ENCODE measurements at places on chromosomes 5 and 9.

DNA sequence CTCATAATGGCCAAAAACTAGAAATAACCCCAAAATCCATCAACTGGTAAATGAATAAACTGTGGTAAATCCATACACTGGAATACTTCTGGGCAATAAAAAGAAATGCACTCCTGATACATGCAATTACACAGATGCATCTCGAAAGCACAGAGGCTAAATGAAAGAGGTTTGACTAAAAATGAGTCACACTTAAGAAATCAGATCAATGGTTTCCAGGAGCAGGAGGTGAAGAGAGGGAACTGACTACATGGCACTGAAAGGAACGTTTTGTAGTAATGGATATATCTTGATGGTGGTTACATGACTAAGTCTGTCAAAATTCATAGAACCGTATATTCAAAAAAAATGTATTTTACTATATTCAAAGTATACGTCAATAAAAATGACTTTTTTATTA is 42.4 kb downstream of the STRBP start:
- no peak for DNase-seq

GRCh38 chr5:52134013-52134650 is 653.6 kb upstream of the ITGA1 start:
- DNase-seq, result no peak

DNA sequence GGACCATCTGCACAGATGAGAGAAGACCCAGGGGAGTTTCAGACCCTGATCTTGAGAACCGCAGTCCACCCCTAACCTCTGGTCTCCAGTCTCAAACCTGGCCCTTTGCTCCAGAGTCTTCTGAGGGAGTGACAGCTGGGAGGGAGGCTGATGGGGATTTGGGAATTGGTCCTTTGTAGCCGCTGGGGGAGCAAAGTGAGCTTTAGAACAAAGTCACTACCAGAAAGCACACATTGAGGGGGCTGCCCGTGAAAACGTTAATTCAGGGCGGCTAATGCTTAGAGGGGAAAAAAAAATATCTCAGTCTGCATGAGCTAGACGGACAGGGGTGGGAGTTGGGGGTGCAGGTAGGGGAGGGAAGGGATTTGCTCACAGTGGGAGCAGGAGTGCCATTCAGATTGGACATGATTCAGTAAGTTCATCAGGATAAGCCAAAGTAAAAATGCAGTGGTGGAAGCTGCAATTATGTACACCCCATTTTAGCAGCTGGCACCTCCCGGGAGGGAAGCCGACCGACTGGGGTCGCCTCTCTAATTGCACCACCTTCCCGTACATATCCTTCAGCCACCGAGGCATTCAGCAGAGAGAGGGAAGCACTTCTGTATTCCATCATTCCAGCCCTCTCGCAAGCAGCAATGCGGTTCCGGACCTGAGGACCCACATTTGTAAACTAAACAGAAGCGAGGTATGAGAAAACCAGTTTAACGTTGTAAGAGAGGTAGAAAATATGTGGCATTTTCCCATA is 123.4 kb upstream of the RETREG1 start:
- no peak for DNase-seq

DNA sequence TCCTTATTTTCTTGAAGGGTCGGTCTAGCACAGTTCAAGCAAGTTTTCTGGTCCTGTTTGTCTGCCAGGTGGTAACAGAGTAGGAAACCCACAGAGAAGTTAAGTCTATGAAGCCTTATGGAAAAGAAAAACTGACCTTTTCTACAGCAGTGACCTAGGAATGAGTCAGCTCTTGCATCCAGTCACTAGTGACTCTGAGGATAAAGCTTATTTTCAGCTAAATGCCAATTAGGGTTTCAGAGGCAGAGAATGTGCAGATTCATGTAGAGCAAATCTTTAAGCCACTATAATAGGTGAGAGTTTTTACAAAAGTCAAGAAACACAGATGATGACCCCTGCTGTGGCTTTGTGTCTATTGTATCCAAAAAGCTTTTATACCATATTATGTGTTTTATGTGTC is 100.7 kb downstream of the CWC27 start:
- DNase-seq, result no peak

- DNase-seq, result peak; percentile 93
These were observed 1.5 kb upstream of the SHC3 start for GRCh38 chr9:89179895-89180734.

DNA sequence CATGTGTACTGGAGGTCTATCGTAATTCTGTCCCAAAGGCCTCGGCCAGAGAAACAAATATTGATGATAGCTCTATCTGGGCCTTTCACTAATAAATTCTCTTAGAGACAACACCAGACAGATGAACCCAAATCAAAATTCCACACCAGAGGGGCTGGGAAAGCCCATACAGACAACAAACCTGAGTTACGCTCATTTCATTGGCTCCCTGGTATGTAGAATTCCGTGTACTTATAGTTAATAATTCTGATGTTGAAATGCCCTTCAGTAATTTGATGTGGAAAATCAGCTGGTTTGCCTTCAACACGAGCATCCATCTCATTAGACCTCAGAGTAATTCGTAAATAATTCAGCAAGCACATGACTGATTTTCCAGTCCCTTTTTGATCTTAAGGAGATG is 53.2 kb downstream of the FRMD3 start:
- DNase-seq, result no peak

- DNase-seq, result peak; percentile 24
These were observed 12.4 kb downstream of the POLK start for GRCh38 chr5:75524071-75524470.

- no peak for DNase-seq
These were observed 5.0 kb downstream of the GBGT1 start for GRCh38 chr9:133158695-133159094.

GRCh38 chr5:109373932-109374331 is 35.8 kb downstream of the PJA2 start:
- no peak for DNase-seq

DNA sequence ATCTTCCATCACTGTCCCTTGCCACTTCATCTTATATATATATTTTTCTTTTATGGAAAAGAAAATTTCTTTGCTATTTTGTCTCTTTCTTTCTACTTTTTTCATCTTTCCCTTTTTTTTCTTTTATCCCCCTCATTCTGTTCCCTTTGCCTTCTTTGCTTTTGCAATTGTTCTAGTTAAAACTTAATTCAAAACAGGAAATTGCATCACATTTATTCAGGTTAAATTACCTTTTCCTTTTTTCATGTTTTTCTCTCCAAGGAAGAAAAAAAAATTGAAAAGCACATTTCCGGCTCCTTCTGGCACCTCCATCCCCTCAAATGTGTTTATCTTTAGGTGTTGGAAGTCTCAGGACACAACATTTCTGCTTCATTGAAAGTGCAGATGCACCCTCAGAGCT is 176.9 kb downstream of the FGF1 start:
- no peak for DNase-seq

- DNase-seq, result no peak
These were observed 55.5 kb downstream of the TMOD1 start for GRCh38 chr9:97556721-97557605.

- no peak for DNase-seq
These were observed 4.6 kb downstream of the ZNF367 start for GRCh38 chr9:96413302-96414221.

Data from tongue (tissue), 3 donors.